ENCODE measurements at places on chromosomes 16 and 17.

DNA sequence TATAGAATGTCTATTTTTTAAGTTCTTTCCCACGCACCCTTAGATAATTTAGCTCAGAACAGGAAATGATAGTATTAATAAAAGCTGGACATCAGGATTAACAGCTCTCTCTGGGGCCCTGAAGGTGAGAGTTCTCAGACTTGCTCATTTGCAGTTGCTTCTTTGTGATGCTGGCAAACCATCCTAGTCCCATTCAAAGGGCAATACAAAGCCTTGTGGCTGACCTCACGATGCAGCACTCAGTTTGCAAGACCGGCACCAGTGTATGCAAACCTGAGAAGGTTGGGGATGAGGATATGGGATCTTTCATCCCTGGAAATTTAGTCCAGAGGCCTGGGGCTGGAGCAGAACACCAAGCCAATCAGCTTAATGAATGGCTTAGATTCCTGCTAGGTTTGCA is 29.3 kb downstream of the STH start:
- no peak for DNase-seq

- DNase-seq: peak; percentile 88
These were observed 8.5 kb downstream of the ALOXE3 start for GRCh38 chr17:8109661-8110455.

DNA sequence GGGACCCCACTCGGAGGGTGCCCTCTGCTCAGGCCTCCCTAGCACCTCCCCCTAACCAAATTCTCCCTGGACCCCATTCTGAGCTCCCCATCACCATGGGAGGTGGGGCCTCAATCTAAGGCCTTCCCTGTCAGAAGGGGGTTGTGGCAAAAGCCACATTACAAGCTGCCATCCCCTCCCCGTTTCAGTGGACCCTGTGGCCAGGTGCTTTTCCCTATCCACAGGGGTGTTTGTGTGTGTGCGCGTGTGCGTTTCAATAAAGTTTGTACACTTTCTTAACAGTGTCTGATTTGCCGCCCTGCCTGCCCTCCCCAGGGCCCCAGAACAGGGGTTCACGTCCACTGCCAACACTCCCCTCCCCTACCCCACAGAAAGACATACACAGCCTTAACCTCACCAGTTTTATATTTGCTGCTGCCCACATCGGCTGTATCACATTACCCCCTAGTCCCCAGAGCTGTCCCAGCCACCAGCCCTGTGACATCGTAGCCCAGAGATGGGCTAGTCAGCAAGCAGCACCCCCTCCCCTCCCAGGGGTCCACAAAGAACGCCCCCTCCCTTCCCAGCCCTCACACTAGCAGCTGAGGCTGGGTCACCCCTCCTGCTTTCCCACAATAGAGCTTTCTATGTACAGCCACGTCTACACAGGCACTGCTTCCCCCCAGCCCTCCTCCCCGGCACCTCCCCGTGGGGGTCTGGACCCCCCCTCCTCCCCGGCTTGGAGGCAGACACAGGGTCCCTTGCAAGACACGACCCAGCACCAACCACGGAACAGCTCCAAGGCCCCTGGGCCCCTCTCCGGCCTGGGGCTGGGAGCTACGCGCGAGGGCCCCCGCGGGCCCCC is 7.9 kb downstream of the GRN start:
- no peak for DNase-seq

DNA sequence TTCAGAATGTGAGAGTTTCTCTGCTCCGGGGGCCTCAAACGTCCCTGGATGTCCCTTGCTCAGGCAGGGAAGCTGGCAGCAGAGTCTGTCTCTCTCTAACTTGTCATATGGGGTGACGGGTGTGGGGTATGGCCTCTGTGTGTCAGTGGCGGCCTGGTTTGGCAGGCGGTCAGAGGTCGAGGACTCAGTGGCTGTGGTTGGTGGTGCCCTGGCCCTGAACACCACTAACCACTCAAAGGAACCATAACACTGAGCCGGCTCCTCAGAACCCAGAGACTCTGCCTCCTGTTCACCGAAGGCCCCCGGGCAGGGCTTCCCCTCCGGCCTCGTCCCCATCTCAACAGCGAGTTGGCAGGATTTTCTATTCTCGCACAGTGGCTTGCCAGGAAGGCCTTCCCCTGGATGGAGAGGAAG is 677 bp downstream of the P2RX1 start:
- no peak for DNase-seq

- DNase-seq: peak; percentile 55
These were observed 67.4 kb downstream of the SIAH1 start for GRCh38 chr16:48317614-48318315.

- no peak for DNase-seq
These were observed 108.8 kb downstream of the ARHGAP44 start for GRCh38 chr17:12898110-12898509.

DNA sequence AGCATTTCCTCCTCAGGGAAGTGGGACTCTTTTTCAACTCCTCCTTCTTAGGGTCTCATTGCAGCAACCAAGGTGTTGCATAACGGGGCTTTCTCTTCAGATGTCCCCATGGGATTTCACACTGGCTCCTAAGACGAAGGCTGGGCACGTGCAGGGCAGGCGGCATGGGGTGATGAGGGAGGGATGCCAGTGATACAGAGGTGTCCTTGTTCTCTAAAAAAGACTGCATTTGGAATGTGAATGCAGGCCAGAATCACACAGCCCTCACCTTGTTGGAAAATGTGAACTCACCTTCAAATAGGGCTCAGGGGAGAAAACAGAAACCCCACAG is 105.6 kb downstream of the XYLT1 start:
- no peak for DNase-seq

GRCh38 chr16:8621222-8621571 is 301 bp upstream of the METTL22 start:
- no peak for DNase-seq

- peak; percentile 84 for DNase-seq
These were observed at the start of gene GRB7 for GRCh38 chr17:39737760-39738567. TSS of gene GRB7 (plus strand) at chr17:39737938. CDS start at chr17:39742302, 4,364 bp downstream.

DNA sequence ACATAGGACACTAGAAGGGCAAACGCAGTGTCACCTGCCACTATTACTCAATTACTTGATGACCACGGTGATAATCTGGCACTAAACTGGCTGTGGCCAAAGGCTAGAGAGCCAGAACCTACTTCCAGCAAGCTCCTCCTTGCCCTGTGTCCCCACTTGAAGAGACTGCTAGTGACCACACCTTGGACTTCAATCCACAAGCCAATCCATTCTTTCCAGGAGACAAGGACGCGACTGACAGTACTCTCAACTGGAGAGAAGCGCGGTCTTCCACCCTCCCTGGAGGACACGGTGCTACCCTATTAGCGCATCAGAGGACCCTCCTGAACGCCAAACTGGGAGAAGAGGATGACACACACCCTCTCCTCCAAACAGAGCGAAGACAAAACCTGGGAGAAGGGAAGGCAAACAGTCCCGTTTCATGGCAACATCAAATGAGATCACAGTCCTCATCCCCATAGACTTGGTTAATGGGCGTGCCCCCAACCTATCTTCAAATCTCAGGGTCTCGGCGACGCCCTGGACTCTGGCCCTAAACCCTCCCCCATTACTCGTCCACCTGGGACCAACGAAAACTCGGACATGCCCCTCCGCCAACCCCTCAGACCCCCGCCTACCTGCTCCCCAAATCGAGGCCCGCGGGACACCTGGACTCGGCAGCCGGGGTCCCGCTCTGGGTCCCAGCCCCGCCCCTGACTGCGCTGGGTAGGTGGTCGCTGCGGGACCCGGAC is 508 bp downstream of the FLCN start:
- no peak for DNase-seq

DNA sequence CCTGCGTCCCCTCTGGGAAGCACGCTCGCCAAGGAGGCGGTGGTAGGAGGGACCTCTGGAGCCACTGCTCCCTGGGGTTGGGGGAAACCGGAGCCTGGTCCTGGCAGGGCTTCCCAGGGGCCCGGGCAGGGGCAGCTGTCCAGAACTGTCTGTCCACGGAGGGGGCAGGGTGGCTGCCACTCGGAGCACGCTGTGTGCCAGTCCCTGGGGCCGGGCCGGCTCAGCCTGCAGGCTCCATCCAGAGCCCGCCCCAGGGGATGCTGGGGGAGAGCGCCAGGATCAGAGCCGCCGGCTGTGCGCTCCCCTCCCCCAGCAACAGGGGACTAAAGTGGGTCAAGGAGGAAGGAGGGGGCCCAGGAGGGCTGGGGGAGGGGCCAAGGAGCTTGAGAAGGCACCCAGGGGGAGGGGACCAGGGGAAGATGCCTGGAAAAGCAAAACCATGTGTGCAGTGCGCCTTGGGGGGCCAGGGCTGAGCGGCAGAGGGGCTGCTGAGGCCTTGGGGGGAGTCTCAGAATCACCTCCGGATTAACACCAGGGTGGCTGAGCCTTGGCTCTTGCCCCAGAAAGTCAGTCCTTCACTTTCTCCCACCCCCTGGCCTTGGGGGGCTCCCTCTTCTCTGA is 21.3 kb downstream of the ZNF423 start:
- DNase-seq: peak; percentile 75

All from islet precursor cell (in vitro differentiated cells).